ENCODE measurements at places on chromosomes 4 and X.

DNA sequence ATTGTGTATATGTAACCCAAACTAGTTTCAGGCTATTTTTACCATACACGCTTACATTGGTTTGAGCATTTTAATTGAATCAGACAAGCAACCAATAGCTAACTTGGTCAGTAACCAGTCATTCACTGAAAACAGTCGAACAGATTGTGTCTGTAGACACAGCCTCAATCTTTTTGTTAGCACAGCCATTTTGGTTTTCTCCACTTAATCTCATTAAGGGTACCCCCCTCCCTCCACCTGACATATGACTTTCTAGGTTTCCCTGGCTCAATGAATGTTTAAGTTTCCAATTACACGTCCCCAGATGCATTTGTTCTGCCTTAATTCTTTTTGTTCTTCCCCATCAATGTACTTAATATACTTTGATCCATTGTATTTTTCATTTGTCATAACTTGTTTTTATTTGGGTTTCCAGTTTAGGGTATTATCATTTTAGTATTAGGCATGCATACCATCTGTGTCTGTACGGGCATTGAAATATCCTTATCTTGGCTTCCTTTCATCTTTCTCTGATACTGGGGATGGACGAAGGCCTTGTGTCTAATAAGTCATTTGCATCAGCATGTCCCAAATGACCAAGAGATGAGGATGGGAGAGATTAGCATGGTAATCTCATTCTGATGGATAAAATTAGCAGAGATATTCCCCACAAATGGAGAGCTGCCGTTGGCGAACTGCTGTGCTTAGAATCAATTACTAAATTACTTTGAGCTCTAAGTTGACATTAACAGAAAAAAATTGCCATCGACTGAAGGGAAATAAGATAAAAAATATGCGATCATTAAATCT lies 35.9 kb upstream of the PHOX2B start:
- DNase-seq, result no peak

GRCh38 chr4:24226023-24226422 lies 336.2 kb upstream of the PPARGC1A start:
- DNase-seq, result no peak

- DNase-seq, result no peak
Measured at GRCh38 chr4:184053434-184053833, 148.3 kb downstream of the STOX2 start.

GRCh38 chr4:174317531-174317930 lies 33.8 kb downstream of the CEP44 start:
- DNase-seq, result no peak

- DNase-seq, result no peak
Measured at GRCh38 chrX:40173143-40174000, 75.6 kb upstream of the BCOR start.

GRCh38 chr4:184762100-184762499 lies 28.2 kb upstream of the CENPU start:
- DNase-seq, result no peak

DNA sequence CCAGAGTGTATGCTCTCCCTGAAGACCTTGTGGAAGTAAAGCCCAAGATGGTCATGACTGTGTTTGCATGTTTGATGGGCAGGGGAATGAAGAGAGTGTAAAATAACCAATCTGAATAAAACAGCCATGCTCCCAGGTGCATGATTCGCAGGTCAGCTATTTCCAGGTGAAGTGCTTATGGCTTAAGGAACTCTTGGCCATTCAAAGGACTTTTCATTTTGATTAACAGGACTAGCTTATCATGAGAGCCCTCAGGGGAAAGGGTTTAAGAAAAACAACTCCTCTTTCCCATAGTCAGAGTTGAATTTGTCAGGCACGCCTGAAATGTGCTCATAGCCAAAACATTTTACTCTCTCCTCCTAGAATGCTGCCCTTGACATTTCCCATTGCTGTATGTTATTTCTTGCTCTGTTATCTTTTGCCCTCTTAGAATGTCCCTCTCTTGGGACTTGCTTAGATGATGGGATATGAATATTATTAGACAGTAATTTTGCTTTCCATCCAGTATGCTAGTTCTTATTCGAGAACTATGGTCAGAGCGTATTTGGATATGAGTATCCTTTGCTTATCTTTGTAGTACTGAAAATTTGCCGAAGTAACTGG lies 88.6 kb downstream of the PLS3 start:
- no peak for DNase-seq

GRCh38 chrX:86171366-86171765 lies 23.1 kb downstream of the DACH2 start:
- no peak for DNase-seq

GRCh38 chr4:141294306-141294705 lies 73.6 kb downstream of the ZNF330 start:
- no peak for DNase-seq

GRCh38 chr4:173231916-173232315 lies 63.3 kb downstream of the GALNT7 start:
- no peak for DNase-seq

DNA sequence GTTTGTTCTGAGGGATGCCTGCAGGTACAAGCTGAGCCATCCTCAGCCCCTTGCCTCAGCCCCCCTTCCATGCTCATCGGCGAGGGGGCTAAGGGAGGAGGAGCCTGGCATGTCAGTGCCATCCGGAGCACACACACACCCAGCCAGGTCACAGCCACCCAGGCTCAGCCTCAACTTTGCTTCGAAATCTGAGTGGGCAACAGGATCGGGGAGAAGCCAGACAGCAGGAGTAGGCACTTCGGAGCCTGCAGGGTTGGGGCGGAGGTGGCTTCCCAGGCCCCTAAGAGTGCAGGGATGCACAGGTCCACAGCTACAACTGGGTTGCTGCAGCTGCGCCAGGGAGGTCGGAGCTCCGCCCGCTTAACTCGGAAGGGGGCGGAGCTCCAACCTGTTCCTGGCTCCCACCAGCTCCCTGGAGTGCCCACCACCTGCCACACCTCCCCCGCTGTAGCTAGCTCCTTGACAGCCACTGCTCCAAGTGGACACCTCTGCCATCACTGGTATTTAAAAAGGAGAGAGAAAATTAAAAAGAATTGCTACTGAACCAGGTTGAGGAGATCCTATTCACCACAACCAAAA lies 192.9 kb upstream of the GALNT7 start:
- no peak for DNase-seq

DNA sequence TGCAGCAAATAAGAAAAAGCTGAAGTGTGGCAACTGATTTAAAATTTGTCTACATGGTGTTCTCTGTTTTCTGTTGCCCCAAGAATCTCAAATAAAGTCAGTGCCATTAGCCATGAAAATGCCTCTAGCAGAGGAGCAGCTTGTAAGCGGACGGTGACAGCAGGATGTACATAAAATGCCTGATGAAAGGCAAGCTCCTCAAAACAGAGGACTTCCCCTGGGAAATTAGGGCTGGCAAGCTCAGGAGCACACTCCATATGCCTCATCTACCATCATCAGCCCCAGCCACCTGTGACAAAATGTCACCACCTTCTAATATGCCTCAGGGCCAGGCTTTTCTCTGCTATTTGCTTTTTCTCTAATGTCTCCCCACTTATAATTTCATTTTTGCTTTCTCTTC lies 54.5 kb downstream of the ASB9 start:
- no peak for DNase-seq

GRCh38 chr4:108878806-108879205 lies 116.0 kb upstream of the ETNPPL start:
- DNase-seq, result no peak

GRCh38 chr4:140151699-140152012 lies 2.3 kb downstream of the MAML3 start:
- peak; percentile 89 for DNase-seq

GRCh38 chrX:46321676-46322075 lies 223.5 kb downstream of the ZNF674 start:
- DNase-seq, result no peak

GRCh38 chr4:151538963-151539362 lies 130.0 kb downstream of the FHIP1A start:
- no peak for DNase-seq

DNA sequence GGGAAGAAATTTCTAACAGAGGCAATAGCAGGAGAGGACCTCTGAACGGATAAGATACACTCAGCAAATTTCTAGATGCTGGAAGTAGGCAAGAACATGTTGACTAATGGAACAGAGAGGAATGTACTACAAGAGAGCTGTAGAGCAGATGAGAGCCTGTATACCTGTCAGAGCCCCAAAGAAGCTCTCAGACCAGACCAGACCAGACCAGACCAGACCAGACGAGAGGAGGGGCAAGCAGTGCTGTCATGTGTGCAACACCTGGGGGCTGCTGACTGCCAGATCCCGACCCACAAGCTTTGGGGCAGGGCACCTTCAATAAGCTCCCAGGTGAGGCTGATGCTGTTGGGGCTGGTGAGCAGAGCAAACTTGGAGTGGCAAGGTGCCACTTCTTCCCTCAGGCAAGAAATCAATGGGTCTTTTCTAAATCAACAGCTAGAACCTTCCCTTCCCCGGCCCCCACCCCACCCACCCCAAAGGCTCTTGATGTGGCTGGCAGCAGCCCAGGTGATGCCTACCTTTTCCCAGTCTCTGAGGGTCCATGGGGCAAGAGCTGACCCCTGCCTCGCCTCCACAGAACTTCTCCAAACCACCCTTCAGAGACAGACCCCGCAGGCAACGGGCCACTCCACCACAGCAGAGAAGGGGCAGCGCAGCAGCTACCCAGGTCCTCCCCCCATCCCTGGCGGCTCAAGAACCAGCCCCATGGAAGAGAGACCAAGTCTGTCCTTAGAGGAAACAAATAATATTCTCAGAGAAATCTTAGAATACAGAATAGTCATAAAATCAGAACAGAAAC lies 32.7 kb downstream of the MECP2 start:
- DNase-seq, result no peak

GRCh38 chrX:33129607-33130006 lies 81.7 kb downstream of the DMD start:
- no peak for DNase-seq

- DNase-seq, result no peak
Measured at GRCh38 chr4:85092536-85092935, 126.0 kb upstream of the WDFY3 start.

- no peak for DNase-seq
Measured at GRCh38 chrX:97168646-97169045, 284.9 kb downstream of the RPA4 start.

DNA sequence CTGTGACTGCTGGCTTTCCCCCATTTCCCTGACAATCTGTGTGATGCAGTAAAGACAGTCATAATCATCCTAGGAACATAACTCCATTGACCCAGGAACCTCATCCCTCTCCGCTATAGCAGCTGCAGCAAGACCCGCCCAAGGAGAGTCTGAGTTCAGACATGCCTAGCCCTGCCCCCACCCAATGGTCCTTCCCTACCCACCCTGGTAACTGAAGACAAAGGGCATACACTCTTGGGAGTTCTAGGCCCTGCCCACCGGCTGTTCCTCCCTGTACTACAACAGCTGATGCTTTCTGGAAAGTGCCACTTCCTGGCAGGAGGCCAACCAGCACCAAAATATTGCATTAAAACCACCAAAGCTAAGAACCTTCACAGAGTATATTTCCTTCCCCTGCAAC lies 1035.6 kb downstream of the C4orf33 start:
- no peak for DNase-seq

- DNase-seq, result no peak
Measured at GRCh38 chrX:47098338-47099094, 20.3 kb downstream of the RGN start.

GRCh38 chr4:185139736-185140135 lies 3.3 kb upstream of the SLC25A4 start:
- DNase-seq, result no peak

DNA sequence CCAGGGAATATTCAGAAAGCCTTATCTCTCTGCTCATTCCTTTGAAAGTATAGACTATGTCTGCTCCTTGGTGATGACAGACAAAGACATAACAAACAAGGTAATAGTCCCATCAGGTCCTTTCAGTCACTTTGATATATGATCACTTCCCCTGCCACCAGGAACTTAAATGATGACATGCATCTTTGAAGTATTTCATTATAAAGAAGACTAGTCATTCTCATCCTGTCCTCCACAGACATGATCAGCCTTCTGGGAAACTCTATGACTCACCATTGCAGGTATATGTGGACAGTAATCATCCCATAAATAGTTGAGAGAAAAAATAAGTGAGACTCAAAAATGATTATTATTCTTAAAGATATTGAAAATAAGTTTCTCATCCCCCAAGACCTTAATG lies 117.5 kb upstream of the VCX2 start:
- DNase-seq, result no peak

DNA sequence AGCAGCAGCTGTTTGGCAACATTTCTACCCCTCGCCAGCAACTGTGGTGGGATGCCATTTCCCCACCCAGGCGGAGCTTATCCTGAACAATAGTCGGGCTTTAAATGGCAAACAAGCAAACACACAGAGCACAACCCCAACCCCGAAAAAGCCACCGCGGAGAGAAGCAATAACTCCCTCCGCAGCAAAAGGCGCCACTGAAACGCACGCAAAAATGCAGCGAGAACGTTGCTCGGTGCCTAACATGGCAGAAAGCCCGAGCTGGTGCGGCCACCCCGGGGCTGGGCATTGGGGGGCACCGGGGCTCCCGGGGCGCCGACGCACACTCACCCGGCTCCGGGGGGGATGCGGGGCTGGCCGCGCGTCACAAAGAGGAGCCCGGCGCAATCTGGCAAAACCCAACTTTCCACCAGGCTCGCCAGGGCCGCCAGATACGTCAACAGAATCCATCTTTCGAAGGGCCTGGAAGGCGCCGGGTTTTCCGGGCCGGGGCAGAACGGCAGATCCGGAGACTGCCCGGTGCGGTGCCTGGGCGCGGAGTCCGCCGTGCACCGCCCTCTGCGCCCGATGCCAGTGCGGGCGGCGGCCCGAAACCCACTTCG lies 818 bp downstream of the RAI2 start:
- no peak for DNase-seq

DNA sequence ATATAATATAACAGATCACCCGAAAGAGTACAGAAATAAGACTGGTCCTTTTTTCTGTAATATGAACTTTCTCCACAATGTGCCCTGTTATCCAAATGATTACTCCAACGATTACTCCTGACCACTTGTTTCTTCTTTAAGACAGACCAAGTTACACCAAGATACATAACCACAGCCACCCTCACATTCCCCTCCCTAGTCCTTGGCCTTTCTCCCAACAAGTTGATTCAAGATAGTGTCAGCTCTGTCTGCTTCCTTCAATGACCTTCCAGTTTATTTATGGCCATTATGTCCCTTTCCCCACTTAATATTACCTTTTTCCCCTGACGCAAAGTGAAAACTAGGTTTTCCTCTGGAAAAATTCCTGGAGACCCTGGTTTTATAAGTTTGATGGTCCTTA lies 397.2 kb downstream of the FAM47B start:
- DNase-seq, result no peak

DNA sequence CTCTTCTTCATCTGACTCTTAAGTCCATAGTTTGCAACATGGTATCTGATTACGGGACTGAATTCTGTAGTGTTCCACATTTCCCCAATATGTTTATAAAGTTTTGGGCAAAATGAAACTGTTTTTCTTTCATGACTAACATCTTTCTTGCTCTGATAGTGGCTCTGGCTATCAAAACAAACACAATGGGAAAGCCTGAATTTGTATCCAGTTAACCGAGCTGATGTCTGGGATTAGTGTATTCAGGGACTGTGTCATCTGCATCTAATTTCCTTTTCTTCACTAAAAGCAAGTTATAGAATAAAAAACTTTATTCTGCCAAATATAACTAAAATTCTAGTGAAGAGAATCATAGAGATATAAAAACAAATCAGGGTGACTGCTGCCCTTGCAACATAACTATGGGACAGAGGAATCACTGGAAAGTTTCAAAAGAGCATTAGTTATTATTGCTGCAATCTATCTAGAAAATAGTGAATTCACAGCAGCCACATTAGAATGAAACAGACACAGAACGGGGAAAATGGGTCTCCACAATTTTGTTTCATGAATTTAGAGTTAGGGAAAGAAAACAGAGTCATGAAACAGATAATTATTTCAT lies 61.3 kb downstream of the ANTXR2 start:
- no peak for DNase-seq

- DNase-seq, result peak; percentile 71
Measured at GRCh38 chr4:2936773-2937145, 26.4 kb downstream of the NOP14 start.
